Adrenal gland (tissue), 19 donors: ENCODE measurements at places on chromosomes 13 and 19. TPM values are rescaled to one million over a fixed set of nuclear protein-coding genes. Genes with fewer than 3 reads are reported as not detected.

- no peak for DNase-seq
- peaks cover 72% of the 10 kb centered on the region for H3K4me1 ChIP-seq
- H3K27ac ChIP-seq: peak overlapping the region; percentile 18
- no peaks in the 10 kb centered on the region for H3K36me3 ChIP-seq
- H3K27me3 ChIP-seq: no peaks in the 10 kb centered on the region
Measured at GRCh38 chr13:97268772-97269171, 46.6 kb downstream of the MBNL2 start.

- no peak overlapping the region for H3K27ac ChIP-seq
- DNase-seq: no peak
- H3K4me3 ChIP-seq: no peak overlapping the region
Measured at GRCh38 chr13:114118511-114119123, 13.8 kb downstream of the RASA3 start.

GRCh38 chr13:36084131-36084530, 47.1 kb downstream of the DCLK1 start:
- H3K36me3 ChIP-seq: no peaks in the 10 kb centered on the region
- no peak overlapping the region for H3K27ac ChIP-seq
- no peak overlapping the region for H3K4me3 ChIP-seq
- DNase-seq: no peak
- H3K4me1 ChIP-seq: no peaks in the 10 kb centered on the region

- no peak for DNase-seq
- H3K27ac ChIP-seq: no peak overlapping the region
- peaks cover 8% of the 10 kb centered on the region for H3K36me3 ChIP-seq
- H3K4me3 ChIP-seq: no peak overlapping the region
Measured at GRCh38 chr19:37127999-37128820, 44.3 kb downstream of the ZNF585A start.

- no peak overlapping the region for H3K27ac ChIP-seq
- H3K4me3 ChIP-seq: no peak overlapping the region
- H3K27me3 ChIP-seq: peaks cover 14% of the 10 kb centered on the region
- DNase-seq: no peak
- no peaks in the 10 kb centered on the region for H3K4me1 ChIP-seq
Measured at GRCh38 chr13:25065974-25066770, 29.8 kb upstream of the PABPC3 start.

DNA sequence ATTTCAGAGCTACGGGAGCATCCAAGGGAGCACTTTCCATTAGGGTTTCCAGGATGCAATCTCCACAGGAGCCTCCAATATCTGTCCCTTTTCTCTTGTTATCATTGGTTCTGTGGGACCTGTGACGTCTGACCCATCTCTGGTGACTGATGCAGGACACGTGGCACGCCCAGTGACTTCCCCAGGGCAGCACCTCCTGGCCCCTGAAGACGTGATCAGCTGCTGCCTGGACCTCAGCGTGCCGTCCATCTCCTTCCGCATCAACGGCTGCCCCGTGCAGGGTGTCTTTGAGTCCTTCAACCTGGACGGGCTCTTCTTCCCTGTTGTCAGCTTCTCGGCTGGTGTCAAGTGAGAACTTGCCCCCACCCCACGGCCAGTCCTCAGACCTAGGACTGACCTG, 25.5 kb downstream of the RYR1 start:
- H3K4me3 ChIP-seq: no peak overlapping the region
- H3K27me3 ChIP-seq: no peaks in the 10 kb centered on the region
- no peaks in the 10 kb centered on the region for H3K4me1 ChIP-seq
- DNase-seq: no peak
- H3K36me3 ChIP-seq: no peaks in the 10 kb centered on the region

GRCh38 chr19:45938733-45939319, 24.2 kb upstream of the NANOS2 start:
- no peak overlapping the region for H3K4me3 ChIP-seq
- no peak overlapping the region for H3K27ac ChIP-seq
- DNase-seq: no peak
- H3K27me3 ChIP-seq: peaks cover 11% of the 10 kb centered on the region
- H3K36me3 ChIP-seq: no peaks in the 10 kb centered on the region

- peak overlapping the region; percentile 80 for H3K4me3 ChIP-seq
- no peaks in the 10 kb centered on the region for H3K4me1 ChIP-seq
- H3K36me3 ChIP-seq: no peaks in the 10 kb centered on the region
- DNase-seq: no peak
- no peak overlapping the region for H3K27ac ChIP-seq
Measured at GRCh38 chr19:34482380-34483250, 1.1 kb downstream of the WTIP start.

DNA sequence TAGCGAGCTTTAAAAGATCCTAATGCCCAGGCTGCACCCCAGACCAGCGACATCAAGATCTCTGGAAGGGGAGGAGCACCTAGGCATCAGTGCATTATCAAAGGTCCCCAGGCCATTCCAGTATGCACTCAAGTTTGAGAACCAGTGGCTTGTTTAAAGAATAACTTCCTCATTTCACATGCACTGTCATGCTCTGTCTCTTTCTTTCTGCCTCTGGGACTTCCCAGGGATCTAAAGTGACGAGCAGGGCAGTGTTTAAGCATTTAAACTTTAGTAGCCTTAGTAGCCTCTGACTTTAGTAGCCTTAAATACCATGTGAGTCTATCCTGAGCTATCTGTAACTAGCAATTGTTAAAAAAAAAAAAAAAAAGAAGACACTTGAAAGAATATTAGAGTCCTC, 8.9 kb upstream of the FARP1 start:
- no peaks in the 10 kb centered on the region for H3K27me3 ChIP-seq
- H3K36me3 ChIP-seq: no peaks in the 10 kb centered on the region
- H3K4me3 ChIP-seq: no peak overlapping the region
- no peaks in the 10 kb centered on the region for H3K4me1 ChIP-seq
- H3K27ac ChIP-seq: no peak overlapping the region
- DNase-seq: no peak

GRCh38 chr13:111339366-111340143, 19.1 kb downstream of the TEX29 start:
- no peaks in the 10 kb centered on the region for H3K27me3 ChIP-seq
- no peak overlapping the region for H3K27ac ChIP-seq
- no peak for DNase-seq

DNA sequence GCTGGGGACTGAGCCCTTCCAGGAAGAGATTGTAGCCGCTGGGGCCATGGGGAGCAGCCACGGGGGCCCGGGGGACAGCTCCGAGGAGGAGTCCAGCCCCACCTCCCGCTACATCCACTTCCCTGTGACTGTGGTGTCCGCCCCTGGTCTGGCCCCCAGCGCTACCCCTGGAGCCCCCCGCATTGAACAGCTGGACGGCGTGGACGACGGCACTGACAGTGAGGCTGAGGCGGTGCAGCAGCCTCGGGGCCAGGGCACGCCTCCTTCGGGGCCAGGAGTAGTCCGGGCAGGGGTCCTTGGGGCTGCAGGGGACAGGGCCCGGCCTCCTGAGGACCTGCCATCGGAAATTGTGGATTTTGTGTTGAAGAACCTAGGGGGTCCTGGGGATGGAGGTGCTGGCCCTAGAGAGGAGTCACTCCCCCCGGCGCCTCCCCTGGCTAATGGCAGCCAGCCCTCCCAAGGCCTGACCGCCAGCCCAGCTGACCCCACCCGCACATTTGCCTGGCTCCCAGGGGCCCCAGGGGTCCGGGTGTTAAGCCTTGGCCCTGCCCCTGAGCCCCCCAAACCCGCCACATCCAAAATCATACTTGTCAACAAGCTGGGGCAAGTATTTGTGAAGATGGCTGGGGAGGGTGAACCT, 9.6 kb downstream of the IGFLR1 start:
- peaks cover 93% of the 10 kb centered on the region for H3K36me3 ChIP-seq
- peaks cover 9% of the 10 kb centered on the region for H3K4me1 ChIP-seq
- no peak overlapping the region for H3K4me3 ChIP-seq
- H3K27me3 ChIP-seq: no peaks in the 10 kb centered on the region

- no peaks in the 10 kb centered on the region for H3K36me3 ChIP-seq
- no peak overlapping the region for H3K27ac ChIP-seq
- no peaks in the 10 kb centered on the region for H3K4me1 ChIP-seq
- no peak for DNase-seq
- no peak overlapping the region for H3K4me3 ChIP-seq
- H3K27me3 ChIP-seq: no peaks in the 10 kb centered on the region
Measured at GRCh38 chr13:59280297-59280696, 883.4 kb downstream of the DIAPH3 start.

DNA sequence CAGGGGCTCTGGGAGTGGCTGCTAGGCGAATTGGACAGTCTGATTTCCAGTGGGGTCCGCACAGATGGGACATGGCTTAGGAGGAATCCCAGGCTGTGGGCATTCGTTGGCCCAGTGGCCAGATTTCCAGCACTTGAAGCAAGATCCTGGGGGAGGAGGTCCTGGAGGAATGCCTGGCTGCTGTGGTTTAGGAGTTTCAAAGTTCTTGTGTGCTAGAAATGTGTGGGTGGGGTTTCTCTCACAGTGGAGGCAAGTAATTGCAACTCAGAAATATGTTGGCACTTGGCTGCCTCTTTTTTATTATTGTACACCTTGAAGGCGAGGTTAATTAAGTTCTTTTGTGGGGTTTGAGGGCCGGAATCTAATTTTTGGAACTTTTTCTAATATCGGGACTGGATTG, 17.1 kb downstream of the IGFL3 start:
- no peaks in the 10 kb centered on the region for H3K36me3 ChIP-seq
- no peak for DNase-seq
- H3K4me1 ChIP-seq: no peaks in the 10 kb centered on the region

DNA sequence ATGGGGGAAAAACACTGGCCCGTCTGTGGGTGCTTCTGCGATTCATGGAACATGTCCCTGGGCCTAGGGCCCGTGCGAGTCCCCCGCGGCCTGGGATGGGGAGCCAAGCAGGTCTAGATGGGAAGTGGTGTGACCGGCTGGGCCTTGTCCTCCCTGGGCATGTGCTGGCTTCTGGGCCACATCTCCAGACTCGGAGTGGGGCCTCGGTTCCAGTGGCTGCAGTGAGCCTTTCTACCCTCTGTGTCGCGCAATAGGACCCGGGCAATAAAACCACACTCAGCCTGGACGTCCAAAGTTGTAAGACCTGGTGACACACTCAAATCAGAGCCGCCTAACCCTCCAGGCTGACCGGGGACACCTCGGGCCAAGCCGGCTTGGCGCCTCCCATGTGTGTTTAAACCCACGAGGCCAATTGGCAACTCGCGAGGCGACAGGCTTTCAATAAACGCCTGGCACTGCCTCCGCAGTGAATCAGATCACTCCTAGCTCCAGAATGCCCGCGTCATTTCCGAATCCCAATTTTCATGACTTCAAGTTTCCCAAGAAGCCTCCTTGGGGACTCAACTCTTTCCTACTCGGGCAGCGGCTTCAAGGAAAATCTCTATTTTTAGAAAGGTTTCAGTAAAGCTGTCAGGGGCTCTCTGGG, 57.3 kb downstream of the KLF2 start:
- H3K27me3 ChIP-seq: no peaks in the 10 kb centered on the region
- no peak overlapping the region for H3K4me3 ChIP-seq
- DNase-seq: peak; percentile 53
- peaks cover 15% of the 10 kb centered on the region for H3K4me1 ChIP-seq
- peaks cover 35% of the 10 kb centered on the region for H3K36me3 ChIP-seq

- H3K36me3 ChIP-seq: peaks cover 27% of the 10 kb centered on the region
- no peaks in the 10 kb centered on the region for H3K4me1 ChIP-seq
- no peak overlapping the region for H3K27ac ChIP-seq
- no peak for DNase-seq
- no peak overlapping the region for H3K4me3 ChIP-seq
- H3K27me3 ChIP-seq: no peaks in the 10 kb centered on the region
Measured at GRCh38 chr13:102825921-102826706, 19.7 kb upstream of the ERCC5 start.

- DNase-seq: no peak
- H3K27me3 ChIP-seq: no peaks in the 10 kb centered on the region
- H3K27ac ChIP-seq: no peak overlapping the region
Measured at GRCh38 chr13:50826035-50826434, 17.5 kb downstream of the DLEU7 start.

DNA sequence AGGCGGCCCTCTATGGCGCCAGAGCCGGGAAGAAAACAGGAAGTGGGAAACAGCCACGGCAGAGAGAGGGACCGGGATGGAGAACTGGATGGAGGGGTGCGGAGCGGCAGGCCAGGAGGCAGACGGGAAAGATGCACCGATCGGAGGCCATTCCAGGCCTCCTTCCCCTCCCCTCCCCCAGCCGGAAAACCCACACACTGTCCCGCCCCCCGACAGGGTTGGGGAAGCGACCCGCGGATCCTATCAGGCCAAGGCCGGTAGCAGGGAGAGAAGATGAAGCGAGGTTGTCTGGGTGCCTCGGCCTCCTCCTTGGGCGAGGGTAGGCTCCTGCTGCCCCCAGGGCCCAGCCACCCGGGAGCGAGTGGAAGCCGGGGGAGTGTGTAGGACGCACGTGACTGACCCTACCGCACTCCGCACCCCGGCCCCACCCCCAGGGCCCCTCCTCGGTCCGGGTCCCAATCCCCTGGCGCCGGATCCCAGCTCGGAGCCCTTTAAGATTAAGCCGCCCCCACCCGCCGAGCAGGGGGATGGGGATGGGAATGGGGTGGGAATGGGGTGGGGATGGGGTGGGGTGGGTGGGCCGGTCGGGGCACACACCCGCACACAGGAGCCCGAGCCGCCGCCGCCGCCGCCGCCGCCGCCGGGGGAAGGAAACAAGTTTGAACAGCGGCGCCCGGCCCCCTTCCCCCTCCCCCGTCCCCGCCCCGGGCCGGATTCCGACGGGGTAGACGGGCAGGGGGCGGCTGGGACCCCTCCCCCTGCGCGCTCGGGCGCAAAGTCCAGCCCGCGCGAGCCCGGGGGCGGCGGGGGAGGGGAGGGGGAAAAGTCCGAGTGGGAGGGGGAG, 1.5 kb downstream of the ERF start:
- no peaks in the 10 kb centered on the region for H3K27me3 ChIP-seq
- peak overlapping the region; percentile 99 for H3K27ac ChIP-seq
- peak overlapping the region; percentile 90 for H3K4me3 ChIP-seq
- DNase-seq: peak; percentile 81
- H3K36me3 ChIP-seq: no peaks in the 10 kb centered on the region

DNA sequence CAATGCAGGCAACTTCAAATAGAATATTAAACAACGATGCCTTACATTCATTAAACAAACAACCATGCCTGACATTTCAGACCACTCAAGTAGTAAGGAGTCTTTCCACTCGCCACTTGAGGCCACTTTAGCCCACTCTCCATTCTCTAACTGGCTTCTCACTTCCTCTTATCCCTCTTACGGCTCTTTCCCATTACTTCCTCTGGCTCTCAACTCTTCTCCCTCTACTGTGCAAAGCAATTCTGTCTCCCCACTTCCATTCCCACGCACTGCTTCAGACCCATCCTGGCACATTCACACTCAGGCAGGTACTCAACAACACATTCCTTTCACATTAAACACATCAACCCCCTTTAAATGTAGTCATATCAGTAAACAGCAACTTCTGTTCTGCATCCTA, 229.8 kb upstream of the IPO5 start:
- no peak overlapping the region for H3K27ac ChIP-seq
- no peak overlapping the region for H3K4me3 ChIP-seq
- no peaks in the 10 kb centered on the region for H3K4me1 ChIP-seq

SYNE4 gene
- 0.28 TPM for total RNA-seq

SIGLEC9 gene
- 23.9 TPM for total RNA-seq

CCDC70 gene
- total RNA-seq: not detected

SIX5 gene
- total RNA-seq: 35.2 TPM

C13orf42 gene
- not detected for total RNA-seq

PEG3 gene
- 514 TPM for total RNA-seq

LILRB5 gene
- total RNA-seq: 57.5 TPM

DHX34 gene
- total RNA-seq: 10.8 TPM

MBD3L2 gene
- total RNA-seq: not detected
